Left renal pelvis (tissue), 4 donors: ENCODE measurements at places on chromosomes 12 and 14.
A peak's percentile ranks its signal among the peaks of the same experiment; 100 is the strongest.

- no peak for DNase-seq
Observed at GRCh38 chr12:104641862-104642261, 185.1 kb downstream of the CHST11 start.

DNA sequence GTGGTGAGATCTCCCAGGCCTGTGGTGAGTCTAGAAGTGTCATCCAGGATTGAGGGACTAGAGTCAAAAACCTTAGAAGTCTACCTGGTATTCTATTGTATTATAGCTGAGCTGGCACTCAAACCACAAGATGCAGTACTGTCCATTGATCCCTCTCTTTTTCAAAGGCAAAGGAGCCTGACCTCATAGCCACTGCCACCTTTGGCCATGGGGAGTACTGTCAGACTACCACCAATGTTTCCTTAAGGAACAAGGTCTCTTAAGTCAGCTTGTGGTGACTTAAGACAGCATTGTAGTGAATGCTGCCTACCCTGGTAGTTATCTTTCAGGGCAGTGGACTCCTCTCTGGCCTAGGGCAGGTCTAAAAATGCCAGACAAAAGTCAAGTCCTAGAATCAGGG lies 878.0 kb upstream of the MDGA2 start:
- no peak for DNase-seq

DNA sequence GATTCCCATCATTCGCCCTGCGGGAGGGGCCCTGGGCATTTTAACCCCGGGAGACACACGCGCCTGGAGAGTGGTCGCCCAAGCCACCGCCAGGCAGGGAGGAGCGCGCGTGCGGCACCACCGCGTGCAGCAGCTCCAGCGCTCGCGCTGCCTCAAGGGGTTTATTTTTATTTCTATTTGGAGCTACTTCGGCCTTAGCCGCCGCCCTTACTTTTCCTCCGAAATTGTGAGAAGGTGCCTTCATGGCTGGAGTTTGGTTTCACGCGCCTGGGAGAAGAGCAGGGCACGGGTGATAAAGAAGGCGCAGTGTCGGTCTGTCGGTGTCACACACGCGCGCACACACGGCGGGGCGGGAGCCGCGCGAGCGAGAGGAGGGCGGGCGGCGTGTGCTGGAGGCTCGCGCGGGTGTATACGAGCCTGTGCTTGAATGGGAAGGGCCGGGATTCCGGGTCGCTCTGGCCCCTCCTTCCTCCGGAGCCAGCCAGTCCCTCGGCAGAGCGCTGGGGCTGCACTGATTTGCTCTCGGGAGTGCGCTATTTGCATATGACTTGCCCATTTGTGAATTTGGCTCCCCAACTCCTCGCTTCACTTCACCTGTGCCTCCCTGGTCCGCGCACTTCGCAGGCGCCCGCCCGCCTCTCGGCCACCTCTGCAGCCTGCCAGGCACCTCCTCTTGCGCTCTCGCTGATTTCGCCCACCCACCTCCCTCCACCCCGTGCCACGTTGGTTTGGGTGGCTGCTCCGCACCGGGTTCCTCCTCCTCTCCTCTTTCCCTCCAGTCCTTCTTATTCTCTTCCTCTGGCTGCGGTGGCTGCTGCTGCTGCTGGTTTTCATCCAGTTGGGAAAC lies 932.3 kb downstream of the DIO2 start:
- DNase-seq, result peak; percentile 85

GRCh38 chr14:79186523-79186922 lies 1016.4 kb downstream of the NRXN3 start:
- no peak for DNase-seq

DNA sequence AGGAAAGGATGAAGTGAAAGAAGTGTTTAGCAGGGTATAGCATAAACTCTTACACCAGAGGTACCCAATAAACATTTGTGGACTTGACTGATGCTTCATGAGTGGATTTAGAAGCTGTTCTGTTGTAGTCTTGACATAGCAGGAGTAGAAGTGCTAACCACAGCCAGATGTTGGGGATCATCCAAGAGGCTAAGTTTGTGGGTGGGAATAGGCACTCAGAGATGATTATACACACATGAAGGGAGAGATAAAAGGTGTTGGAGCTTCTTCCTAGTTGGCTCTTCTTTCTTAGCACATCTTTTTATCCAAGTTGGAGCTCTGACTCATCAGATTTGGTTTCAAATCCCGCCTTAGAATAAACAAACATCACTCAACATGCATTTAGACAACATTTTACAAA lies 166.7 kb upstream of the E2F7 start:
- DNase-seq, result no peak

- no peak for DNase-seq
Observed at GRCh38 chr12:30361145-30361544, 334.5 kb downstream of the IPO8 start.

DNA sequence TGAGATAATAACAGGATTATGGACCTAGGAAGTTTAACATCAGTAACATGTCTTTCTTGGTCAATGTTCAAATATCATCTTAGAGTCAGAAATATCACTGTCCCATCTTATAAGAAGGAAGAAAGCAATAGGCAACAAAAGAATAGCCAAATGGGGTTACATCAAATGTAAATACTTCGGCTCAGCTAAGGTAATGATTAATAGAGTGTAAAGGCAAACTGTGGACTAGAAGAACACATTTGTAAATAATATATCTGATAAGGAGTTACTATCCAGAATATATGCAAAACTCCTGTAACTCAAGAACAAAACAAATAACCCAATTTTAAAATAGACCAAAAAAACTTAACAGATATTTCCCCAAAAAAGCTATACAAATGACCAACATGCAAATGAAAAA lies 630.3 kb downstream of the RPS29 start:
- DNase-seq, result no peak

DNA sequence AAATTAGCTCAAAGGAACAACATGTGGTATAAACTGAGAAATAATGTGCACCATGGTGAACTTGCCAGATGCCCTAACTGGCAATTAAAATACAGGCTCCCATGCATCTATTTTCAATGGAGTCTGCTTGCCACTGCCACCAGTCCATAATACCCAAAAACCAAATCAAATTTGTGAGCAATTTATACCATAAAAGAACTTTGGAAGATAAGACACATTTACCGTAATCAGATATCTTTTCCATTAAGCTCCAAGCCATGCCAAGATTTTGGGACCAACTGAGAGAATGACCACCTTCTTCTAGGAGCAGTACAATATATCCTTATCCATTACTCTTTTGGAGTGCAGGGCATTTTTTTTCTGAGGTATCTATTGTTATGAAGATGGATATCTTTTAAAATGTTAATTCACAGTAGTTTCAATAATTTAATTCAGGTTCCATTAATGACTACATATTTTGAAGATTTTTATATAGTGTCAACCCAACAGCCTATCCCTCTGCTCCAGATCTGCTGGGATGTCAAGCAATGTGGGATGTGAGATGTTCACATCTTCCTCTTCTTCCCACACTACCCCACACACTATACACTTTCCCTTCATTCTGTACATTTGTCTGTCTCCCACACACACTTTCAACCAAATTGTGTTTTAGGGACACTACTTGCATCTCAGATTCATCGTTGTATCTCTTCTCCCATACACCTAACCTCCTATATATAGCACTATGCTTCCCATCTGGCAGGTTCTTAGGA lies 53.3 kb downstream of the KIF21A start:
- DNase-seq, result no peak

DNA sequence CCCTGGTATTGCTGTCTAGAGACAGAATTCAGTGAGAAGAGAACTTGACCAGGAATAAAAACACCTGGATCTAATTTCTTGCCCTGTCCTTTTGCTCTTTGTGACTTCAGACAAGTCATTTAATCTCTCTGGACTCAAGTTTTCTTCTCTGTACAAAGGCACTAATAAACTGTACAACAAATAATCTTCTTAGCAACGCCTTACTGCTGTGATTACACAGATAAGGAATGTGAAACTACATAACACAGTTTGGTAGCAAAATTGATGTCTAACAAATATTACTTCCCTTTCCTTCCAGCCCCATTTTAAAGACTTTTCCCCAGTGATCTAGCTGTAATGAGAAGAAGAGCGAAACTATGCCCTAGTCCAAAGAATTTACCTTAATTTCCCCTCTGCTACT lies 69.3 kb downstream of the BCAT1 start:
- no peak for DNase-seq

DNA sequence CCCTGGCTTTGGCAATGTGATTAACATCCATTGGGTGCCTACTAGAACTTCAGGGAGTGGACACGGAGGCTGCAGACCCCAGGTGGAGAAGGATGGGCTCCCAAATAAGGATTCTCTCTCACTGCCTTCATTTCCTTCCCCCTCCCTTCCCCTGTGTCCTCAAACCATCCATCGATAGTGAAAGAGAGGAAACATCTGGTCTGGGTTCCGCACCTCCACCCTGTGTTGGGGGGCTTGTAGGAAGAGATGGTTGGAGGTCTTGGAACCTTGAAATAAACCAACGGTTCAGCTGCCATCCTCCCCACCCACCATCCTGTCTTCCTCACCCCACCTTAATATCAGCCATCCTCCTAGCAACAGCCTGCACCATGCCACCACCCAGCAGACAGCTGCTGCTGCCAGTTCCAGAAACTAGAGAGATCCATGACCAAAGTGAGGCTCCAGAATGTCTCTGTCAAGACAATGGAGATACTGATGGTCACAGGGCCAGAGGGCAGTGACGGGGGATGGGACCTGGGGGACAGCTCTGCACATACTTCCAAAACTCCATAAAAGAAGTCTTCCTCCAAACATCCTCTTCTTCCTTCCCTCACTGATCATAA lies 153.1 kb upstream of the CCND2 start:
- no peak for DNase-seq

- DNase-seq, result no peak
Observed at GRCh38 chr14:97039717-97040363, 242.7 kb downstream of the VRK1 start.

- DNase-seq, result no peak
Observed at GRCh38 chr14:65462411-65462810, 49.9 kb downstream of the FUT8 start.

DNA sequence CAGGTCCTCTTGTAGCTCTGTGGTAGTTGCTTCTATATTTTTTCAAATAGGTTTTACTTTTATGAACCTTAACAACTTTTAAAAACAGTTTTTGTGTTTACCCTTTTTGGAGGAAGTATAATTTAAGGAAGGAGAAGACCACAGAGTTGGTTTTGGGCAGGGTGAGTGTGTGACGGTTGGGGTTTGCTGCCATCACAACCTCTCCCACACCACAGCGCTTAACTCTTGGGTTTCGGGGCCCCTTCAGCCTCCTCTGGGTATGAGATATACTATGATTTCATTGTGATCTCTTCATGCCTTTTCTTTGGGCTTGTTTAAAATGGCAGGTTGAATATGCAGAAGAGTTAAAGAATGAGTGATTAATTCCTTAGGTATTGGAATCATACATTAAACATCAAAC lies 228.7 kb upstream of the CRY1 start:
- no peak for DNase-seq

GRCh38 chr12:43198608-43199007 lies 353.4 kb downstream of the ADAMTS20 start:
- no peak for DNase-seq

DNA sequence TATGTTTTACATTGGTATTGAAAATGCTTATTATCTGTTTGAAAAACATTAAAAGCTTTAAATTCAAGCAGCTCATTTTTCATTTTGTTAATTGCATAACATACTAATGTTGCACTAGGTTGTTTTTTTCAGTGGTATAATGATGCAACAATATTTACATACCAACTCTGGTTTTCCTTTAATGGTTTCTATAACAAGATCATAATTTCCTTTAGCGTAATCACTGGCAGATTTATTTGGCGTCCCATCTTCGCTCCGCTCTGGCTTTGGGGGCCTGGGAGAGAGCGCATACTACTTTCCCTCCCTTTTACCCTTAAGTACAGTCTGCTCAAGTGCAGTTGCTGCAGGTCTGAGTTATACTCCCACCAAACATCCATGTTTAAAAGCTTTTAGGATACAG lies 574.1 kb downstream of the PRKD1 start:
- DNase-seq, result no peak

DNA sequence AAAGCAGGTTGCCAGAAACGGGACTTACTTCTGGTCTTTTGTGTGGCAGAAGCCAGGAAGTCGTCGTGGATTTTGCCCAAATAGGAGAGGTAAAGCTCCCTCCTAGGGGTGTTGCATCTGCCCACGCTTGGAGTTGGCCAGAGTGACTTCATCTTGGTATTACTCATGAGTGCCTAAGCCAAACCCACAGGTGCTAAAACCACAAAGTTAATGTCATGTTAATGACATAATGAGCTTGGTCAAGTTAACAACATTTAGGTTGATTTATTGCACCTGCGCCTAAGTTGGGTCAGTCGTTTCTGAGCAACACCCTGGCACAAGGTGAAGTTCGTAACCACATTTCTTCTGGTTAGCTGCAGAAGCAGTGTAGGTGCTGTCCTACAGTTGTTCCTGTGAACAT lies 225.2 kb downstream of the FUT8 start:
- DNase-seq, result no peak
